NCI-H1105 (cell line): ENCODE measurements at places on chromosomes 13 and 19.

DNA sequence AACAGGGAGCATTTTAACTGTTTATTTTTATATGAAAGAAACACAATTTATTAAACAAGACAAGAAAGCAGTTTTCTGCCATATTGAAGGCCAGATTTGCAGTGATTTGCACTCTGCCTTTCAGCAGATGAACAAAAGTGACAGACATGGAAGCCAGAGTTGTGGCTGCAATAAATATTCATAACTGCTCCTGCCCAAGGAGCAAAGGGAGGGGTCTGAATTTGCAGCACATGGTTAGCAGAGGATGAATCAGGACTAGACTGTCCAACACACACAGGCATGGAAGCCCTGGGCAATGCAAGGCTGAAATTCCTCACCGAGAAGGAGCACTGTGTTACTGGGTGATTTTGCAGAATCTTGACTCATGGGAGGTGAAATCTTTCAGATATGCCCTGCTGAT is 418.2 kb downstream of the DCT start:
- DNase-seq, result no peak

GRCh38 chr13:54390841-54391240 is 1362.2 kb downstream of the OLFM4 start:
- no peak for DNase-seq

- DNase-seq, result no peak
These were observed 204.4 kb downstream of the MZT1 start for GRCh38 chr13:72523049-72523448.

DNA sequence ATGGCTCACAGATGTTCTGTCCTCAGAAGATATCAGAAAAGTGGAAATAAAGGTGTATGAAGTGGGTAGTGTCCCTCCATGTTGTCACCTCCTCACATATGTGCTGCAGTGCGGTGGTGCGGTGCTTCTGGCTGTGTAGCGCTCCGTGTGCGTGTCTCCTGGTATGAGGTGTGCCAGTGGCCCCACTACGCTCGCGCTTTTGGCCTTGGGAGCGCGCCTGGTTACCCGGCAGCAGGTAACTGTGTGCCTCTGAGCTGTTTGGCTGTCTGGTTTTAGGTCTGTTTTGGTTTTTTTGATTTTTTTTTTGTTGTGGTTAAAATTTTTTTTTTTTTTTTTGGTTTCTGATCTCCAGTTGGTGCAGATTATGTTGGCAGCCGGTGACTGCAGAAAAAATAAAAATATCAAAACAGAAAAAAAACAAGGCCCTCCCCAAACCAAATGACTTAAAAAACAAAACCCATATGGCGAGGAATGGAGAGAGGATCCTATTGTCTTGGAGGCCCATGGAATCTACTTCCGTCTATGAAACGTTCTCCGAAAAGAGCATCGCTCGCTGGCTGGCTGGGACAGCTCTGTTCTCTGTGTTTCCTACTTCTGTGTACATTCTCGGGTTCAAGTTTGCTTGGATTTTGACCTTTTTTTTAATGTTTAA is 7.9 kb downstream of the HNRNPL start:
- DNase-seq, result no peak

DNA sequence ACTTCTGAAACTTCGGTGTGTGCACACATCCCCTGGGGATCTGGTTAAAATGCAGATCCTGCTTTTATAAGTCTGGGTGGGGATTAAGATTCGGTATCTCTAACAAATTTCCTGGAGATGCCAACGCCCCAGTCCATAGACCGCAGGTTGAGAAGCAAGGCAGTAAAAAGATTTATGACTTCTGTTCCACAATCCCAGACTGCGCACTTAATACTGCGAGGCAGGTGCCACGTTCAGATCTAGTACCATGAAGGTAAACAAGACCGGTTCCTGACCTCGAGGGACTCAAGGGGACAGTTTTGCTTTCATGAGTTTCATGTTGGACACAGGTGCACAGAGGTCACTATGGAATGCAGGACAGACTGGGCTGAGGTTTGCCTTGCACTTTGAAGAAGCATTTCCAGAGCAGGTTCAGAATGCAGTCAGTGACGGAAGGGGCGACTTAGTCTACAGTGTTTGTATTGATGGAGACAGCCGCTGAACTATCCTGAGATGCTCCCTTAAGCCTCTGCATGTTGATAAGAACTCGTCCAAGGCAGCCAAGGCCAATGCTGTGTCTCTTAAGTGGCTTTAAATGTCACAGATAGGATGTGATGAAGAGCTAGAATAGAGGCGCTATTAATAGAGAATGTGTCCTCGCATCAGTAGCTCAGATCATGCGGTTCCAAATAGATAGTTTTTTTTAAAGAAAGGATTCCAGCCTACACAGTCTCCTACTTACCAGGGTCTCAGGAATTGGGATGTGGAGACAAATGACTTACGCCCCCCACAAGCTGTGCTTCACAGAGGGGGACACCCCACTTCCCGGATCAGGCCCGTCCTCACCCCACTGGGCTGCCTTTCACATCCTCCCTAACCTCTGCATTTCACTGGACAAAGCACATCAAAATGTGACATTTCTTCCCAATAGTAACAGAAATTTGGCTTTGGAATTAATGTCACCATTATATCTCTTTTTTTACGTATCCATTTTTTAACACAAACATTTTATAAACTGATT is 97.1 kb upstream of the IRS2 start:
- DNase-seq, result no peak

- DNase-seq, result no peak
These were observed 42.9 kb downstream of the WASF3 start for GRCh38 chr13:26600343-26600742.

DNA sequence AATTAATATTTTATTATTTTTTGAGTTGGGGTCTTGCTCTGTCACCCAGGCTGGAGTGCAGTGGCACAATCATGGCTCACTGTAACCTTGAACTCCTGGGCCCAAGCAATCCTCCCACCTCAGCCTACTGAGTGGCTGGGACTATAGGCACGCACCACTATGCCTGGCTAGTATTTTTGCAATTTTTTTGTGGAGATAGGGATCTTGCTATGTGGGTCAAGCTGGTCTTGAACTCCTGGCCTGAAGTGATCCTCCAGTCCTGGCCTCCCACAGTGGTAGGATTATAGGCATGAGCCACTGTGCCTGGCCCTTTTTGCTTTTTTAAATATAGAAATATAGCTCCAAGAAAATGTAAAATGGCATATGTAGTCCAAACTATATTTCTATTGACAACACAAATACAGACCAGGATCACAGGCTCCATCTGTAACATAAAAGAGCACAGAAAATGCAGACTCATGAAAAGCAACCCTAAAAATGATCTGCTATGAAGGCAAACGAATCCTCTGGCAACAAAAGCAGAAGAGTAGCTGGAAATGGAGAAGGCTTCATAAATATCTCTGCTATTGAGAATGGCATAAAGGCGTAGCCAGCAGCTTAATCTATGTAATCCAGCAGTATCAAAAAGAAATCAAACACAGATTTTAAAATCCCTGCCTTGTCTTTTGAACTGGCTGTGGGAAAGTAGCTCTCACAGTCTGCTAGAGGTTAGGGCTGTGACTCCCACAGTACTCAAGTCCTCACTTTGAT is 200.6 kb downstream of the LHFPL6 start:
- DNase-seq, result no peak

DNA sequence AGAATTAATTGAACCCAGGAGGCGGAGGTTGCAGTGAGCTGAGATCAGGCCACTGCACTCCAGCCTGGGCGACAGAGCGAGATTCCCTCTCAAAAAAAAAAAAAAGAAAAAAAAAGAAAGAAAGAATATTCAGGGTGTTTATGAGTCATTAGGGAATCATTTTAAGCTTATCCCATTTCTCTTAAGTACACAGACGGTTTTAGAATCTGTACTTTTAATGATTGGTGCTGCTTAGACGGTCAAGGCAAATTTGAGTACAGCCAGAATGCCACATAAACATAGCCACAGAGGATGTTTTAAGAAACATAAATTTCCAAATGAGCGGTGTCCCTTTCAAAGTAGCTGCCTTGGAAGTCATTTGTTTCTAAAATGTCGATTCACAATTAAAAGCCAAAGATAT is 2.6 kb downstream of the SPRYD7 start:
- no peak for DNase-seq

DNA sequence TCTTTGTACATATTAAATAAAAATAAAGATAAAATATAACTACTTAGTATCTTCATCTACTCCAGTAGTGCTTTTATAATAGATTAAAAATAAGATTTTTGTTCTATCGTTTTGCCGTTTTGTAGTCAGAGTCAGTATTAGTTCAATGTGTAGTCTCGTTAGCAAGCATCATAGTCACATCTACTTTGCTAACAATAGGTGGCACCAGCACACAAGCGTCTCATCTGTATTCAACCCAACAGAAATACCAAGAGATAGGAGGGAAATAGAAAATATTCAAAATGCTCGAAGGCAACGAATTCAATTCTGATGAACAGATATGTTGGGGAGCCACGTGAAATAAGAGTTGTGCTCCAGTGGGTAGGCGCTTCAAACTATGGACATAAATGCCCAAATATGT is 21.4 kb upstream of the MICU2 start:
- DNase-seq, result no peak

DNA sequence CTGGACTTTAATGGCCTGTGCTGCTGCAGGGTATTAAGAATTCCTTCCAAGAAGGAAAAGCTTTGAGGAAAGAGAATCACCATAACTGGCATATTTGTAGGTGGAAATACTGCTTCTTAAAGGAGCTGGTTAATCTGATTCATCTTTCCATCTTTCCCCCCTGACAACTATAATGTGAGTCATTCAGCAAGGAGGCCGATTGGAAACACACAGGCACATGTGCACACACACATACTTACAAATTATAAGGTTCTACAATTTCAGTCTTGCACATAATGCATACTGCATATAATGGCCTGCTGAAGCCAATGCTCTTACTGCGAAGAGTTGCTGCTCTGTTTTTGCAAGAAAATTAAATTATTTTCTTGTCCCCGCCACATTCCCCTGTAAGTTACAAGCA is 78.8 kb upstream of the TPP2 start:
- no peak for DNase-seq

DNA sequence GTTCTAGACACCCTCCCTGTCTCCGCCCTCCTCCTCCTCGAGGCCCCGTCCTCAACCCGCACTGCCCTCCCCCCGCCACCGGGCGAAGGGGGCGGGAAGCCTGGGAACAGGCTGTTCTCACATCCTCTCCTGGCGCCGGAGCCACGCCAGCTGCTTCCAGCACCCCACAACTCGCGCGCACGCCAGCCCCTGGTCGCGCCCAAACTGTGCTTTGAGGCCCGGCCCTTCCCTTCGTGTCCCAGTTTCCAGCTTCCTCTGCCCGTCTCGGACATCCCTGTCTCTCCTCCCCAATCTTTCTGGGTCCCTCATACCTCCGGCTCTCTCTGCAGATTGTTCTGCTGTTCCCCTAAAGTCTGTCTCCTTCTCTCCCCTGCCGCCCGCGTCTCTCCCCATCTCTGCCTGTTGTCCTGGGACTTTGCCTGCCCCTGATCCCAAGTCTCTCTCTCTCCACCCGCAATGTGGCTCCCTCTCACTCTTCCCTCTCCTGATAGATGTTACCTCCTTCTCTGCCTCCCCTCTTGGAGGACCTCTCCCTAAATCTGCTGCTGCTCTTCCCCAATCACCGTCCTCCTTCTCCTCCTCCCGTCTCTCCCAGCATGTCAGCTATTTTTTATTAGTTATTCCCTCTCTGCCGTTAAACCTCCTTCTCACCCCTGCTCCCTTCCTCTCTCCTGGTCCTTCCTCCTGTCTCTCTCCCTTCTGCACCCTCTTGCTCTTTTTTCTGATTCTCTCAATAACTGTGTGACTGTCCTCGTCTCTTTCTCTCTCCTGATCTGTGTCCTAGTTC is 14.2 kb downstream of the DPF1 start:
- peak; percentile 71 for DNase-seq

GRCh38 chr13:44088991-44089413 is 209.3 kb downstream of the LACC1 start:
- DNase-seq, result no peak

- no peak for DNase-seq
These were observed 122.0 kb downstream of the UQCRFS1 start for GRCh38 chr19:29090783-29091526.

GRCh38 chr13:60178327-60178726 is 14.6 kb upstream of the DIAPH3 start:
- no peak for DNase-seq

- DNase-seq, result no peak
These were observed 80.7 kb downstream of the RNASEH2B start for GRCh38 chr13:50990065-50990817.

GRCh38 chr13:80591976-80592740 is 251.2 kb upstream of the SPRY2 start:
- no peak for DNase-seq

GRCh38 chr19:50638600-50638999 is 1.1 kb downstream of the SYT3 start:
- DNase-seq, result no peak

GRCh38 chr19:43534816-43535761 is 2.1 kb downstream of the ZNF575 start:
- peak; percentile 3 for DNase-seq

- no peak for DNase-seq
These were observed at the start of gene CRLF1 for GRCh38 chr19:18606281-18607225. Gene CRLF1 (minus strand): TSS chr19:18606799. CDS start chr19:18606656, 143 bp downstream.

DNA sequence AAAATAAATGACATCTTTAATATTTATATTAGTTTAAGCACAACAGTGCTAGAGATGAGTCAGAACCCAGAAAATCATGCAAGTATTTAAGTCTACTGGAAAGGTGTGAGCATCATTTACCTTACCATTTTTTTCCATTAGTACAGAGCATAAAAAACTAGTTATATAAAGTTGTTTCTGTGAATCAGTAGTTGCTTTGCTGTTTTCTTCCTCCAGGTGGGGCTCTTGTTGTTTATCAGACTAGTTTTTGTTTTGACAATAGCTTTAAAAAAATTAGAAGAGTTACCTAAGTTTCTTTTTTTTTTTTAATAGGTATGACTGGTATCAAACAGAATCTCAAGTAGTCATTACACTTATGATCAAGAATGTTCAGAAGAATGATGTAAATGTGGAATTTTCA is 12.7 kb downstream of the SUGT1 start:
- no peak for DNase-seq

DNA sequence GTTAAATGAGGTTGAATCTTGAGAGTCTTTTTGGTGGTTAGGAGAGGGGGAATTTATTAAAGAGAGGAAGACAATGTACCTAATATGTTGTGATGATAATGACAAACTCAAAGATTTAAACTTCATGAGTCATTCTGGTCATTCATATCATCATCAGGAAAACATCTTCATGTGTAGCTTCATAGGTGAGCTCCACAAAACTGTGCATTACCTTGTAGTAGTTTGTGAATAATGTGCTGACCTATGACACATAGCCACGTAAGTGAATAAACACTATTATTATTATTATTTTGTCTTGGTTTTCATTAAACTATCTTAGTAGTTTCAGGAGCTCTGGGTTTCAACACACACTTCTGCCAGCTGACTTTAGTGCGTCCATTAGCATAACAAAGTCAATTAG is 997 bp upstream of the GPC6 start:
- DNase-seq, result no peak

GRCh38 chr19:15328312-15328711 is 4.0 kb downstream of the BRD4 start:
- DNase-seq, result no peak

DNA sequence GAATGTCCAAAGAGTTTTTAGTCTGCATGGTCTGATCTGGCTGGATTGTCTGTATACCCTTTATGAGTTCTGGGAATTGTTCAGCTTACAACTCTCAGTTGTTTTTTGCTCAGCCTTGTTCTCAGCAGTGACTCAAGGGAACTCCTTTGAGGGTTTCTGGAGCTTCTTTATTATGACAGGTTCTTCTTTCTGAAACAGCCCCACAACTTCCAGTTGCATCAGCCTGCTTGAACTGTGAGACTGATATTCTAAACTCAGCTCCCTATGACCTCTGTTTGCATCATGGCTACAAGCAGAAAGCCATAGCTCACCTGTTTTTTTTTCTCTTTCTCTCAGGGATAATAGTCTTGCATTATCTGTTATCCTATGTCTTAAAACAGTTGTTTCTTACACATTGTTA is 85.0 kb downstream of the TDRD3 start:
- no peak for DNase-seq
